Upper lobe of right lung (tissue), 1 donor: ENCODE measurements at places on chromosomes 2 and 18. TPM values are rescaled to one million over a fixed set of nuclear protein-coding genes. Genes with fewer than 3 reads are reported as not detected.

Gene C2orf68
- 37.9 TPM for total RNA-seq

Gene COPS8
- 40.9 TPM for total RNA-seq

Gene HOXD13
- not detected for total RNA-seq

Gene CXCR1
- 5.3 TPM for total RNA-seq

Gene REG1B
- not detected for total RNA-seq

GRCh38 chr2:8547284-8548064 lies 134.4 kb upstream of the ID2 start:
- no peak for DNase-seq

- DNase-seq: no peak
Measured at GRCh38 chr2:47023332-47023731, 107.7 kb upstream of the MCFD2 start.

DNA sequence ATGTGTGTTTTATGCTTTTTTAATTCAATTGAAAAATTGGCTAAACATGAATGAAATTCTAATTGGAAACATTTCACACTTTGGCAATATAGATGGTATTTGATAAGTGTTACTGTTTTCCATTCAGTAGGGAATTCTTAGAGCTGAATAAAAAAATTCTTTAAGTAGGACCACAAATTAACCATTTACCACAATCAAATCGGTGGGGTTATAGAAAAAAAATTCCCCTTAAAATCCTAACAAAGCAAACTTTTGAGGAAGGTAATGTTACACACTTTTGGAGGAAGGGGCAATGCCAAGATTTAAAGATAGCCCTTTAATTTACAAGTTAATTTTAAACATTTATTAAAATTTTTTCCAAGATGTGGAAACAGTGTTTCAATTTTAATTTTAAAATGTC lies 279.0 kb upstream of the FIGN start:
- DNase-seq: no peak

GRCh38 chr2:28407131-28407975 lies 14.7 kb downstream of the FOSL2 start:
- DNase-seq: peak; percentile 23
